ENCODE measurements at places on chromosomes 13 and 19.

- no peak for DNase-seq
These were observed 782 bp upstream of the JUND start for GRCh38 chr19:18282021-18282787.

DNA sequence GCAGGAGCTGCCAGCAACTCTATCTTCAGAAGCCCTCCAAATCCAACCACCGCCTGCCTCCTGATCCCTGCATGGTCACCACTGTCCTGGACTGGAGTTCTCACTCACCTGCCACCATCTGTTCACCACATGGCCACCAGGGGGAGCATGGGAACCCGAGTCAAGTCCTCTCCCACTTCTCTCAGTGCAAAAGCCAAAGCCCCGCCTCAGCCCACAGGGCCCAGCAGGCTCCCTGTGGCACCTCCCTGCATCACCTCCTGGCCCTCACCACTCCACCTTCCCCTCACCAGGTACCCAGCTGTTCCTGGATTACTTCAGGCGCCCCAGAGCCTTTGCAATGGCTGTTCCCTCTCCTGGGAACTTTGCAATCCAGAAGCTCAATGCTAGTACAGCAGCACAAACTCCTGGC lies 5.3 kb downstream of the DHPS start:
- DNase-seq, result peak; percentile 71

DNA sequence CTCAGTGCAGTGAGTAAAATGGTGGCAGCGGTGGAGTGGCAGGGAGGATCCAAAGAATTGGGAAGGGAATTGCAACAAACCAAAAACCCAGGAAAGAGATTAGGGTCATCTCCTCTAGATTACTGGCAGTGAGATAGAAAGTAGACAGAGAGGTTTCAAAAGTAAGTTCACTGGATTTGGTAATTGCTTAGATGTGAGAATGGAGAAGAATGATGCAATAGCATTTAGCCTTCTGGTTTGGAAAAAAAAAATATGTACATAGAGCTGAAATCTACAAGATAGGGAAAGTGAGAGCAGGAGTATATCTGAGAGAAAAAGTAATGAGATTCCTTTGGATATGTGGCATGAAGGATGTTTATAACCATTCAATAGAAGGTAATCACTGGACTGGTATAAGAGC lies 482.6 kb upstream of the GPC6 start:
- DNase-seq, result no peak

GRCh38 chr13:77305266-77305665 lies 21.6 kb downstream of the MYCBP2 start:
- no peak for DNase-seq

DNA sequence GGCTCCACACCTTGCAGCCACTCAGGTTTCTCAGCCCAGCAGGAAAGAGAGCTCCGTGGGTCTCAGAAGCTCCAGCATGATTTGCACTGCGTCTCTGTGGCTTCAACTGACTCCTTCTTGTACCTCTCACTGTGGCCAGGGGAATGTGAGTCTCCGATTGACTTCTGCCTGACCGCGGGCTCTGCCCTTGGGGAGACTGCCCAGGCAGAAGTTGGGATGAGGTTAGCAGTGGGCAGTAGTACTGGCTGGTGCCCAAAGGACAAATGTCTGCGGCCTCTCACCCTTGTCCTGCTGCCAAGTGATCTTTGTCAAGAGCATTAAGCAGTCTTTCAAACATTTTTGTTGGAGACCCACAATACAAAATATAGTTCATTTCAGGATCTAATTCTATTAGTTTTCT lies 34.4 kb upstream of the FXYD3 start:
- no peak for DNase-seq

Data from activated CD4-positive, alpha-beta T cell treated with anti-CD3 and anti-CD28 coated beads for 1 hour (primary cell).